ENCODE measurements at places on chromosomes 4 and X.

- no peak for DNase-seq
These were observed 129.8 kb downstream of the ATXN3L start for GRCh38 chrX:13190051-13190450.

DNA sequence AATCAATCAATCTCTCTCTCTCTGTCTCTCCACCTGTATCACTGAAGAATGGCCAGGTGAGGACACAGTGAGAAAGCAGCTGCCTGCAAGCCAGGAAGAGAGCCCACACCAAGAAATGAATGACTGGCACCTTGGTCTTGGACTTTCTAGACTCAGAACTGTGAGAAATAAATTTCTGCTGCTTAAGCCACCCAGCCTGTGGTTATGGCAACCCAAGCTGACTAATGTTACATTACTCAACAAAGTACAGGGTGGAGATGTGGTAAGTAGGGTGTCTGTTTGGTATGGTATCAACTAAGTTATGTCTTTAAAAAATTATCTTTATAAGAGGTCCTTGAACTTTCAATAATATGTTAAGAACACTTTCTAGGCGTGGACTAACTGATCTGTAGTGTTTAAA lies 159.3 kb downstream of the EPHA5 start:
- no peak for DNase-seq

- no peak for DNase-seq
These were observed 12.1 kb upstream of the TLR8 start for GRCh38 chrX:12894074-12895030.

- DNase-seq: no peak
These were observed 257.6 kb upstream of the CLNK start for GRCh38 chr4:10942156-10942555.

- DNase-seq: no peak
These were observed 87.9 kb upstream of the NR3C2 start for GRCh38 chr4:148530114-148530513.

DNA sequence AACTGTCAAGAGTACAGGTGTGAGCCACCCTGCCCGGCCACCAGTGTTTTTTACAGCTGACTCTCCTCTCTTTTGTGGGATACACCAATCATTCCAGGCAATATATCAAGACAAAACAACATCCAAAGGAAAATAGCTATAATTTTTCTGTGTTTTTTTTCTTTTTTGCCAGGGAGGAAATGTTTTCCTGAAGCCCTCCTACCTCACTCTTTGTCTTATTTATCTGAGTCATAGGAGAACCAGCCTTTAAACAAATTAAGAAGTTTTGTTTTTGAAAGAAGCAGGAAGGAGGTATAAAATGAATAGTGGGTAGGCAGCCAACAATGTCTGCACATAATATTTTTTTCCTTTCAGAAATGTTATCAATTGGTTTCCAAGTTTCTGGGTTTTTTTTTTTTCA lies 493.9 kb downstream of the CCSER1 start:
- no peak for DNase-seq

- DNase-seq: no peak
These were observed 256.6 kb upstream of the NDST3 start for GRCh38 chr4:117777721-117778120.

DNA sequence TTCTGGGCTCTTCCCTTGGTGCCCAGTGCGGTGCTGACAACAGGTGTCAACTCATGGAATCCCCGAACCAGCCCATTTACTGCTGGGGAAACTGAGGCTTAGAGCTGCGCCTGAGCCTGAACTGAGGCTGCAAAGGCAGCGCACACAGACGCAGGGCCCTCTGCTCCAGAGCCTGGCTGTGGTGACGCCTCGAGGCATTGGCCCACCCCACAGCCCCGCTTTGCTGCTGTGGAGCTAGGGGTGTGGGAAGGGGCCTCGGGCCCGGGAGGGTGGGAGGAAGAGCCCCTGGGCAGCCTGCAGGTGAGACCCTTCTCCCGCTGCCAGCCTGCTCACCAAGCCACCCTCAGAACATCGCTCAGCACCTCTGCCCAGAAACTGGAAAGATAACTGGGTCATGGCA lies 97.4 kb upstream of the LRPAP1 start:
- no peak for DNase-seq

Measured in esophagus squamous epithelium (tissue), 5 donors.